ENCODE measurements at places on chromosomes 3 and 15.

- no peak for DNase-seq
These were observed 124.9 kb downstream of the LPP start for GRCh38 chr3:188278717-188279324.

GRCh38 chr3:12342151-12342550 is 53.3 kb downstream of the PPARG start:
- no peak for DNase-seq

DNA sequence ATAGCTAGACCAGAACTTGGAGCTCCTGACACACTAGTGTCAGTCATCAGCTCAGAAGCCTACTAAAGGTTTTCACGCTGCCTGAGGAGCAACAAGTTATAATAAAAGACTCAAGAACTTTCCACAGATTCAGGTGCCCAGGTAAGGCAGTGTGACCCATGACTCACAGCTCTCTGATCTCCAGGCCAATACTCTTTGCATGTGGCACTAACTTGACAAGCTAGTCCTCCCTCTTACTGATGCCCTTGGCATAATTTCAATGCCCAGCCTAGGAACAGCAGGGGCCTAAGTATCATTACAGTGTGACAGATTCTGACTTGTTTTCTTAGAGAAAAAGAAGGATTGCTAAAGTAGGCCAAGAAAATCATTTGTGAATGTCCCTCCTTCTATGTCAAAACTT is 38.4 kb downstream of the MEIS2 start:
- no peak for DNase-seq

GRCh38 chr15:92332125-92332899 is 61.4 kb upstream of the ST8SIA2 start:
- DNase-seq: no peak

GRCh38 chr15:62896380-62896866 is 146.1 kb upstream of the TPM1 start:
- no peak for DNase-seq

DNA sequence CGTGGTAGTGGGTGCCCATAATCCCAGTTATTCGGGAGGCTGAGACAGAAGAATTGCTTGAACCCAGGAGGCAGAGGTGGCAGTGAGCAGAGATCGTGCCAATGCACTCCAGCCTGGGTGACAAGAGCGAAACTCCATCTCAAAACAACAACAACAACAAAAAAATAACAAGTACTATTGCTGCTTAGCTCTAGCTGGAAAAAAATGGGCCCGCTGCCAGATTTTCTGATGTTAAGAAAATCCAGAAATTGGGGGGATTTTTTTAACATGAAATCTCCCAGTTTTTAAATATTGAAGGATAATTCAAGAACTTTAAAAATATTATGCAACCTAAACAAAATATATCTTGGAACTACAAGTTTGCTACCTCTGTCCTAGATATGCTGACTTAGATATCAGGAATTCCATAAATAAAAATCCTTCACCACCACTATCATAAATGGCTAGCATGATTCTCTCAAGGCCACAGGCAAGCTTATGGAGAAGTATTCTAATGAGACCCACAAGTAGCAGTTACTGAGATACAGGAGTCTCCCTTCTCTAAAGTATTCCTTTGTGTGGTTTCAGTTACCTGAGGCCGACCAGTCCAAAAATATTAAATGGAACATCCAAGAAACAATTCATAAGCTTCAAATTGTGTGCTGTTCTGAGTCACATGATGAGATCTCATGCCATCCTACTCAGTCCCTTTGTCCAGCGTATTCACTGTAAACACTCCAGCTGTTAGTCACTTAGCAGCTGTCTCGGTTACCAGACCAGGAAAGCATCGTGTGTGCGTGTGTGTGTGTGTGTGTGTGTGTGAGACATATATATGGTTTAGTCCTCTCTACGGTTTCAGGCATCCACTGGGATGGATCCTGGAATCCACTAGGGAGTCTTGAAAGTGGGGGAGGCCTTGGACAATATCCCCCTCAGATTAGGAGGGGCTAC is 277.2 kb downstream of the TBL1XR1 start:
- DNase-seq: no peak

Data from CD4-positive, CD25-positive, alpha-beta regulatory T cell (primary cell).